Posterior vena cava (tissue), 2 donors: ENCODE measurements at places on chromosomes 11 and 22. TPM values are rescaled to one million over a fixed set of nuclear protein-coding genes. Genes with fewer than 3 reads are reported as not detected.
A peak's percentile ranks its signal among the peaks of the same experiment; 100 is the strongest.

DNA sequence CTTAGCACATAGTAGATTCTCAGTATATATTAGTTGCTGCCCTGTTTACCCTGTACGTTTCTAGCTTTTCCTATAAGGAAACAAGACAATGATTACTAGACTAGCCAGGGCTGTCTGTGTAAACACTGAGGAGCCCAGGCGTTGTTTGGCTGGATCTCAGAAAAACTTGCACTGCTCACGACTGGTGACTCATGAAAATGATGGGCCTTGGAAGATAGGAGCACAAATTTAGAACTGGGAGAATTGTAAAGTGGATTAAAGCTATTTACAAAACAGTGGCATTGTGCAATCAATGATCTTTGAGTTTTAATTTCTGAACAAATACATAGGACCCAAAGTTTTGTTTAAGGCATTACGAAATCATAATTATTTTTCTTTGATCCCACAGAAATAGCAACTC is 276.9 kb downstream of the FAM76B start:
- peak; percentile 81 for DNase-seq

DNA sequence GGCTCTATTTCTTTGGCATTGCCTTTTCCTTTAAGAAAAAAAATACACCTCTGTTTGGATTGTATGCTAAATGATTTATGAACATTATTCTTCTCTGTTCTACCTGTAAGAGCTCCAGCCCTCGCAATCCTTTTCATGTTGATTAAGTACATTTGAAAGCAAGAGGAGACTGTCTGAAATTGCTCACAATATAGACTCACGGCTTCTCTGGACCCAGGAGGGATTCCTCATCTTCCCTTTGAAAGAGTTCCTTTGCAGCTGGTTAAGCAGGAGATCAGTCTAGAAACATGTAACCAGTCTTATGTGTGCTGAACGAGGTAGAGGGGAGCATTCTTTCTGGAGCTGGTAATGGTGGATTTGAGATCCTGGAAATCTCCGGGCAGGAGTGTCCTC is 47.4 kb downstream of the PKNOX2 start:
- DNase-seq: no peak

- no peak for DNase-seq
Observed at GRCh38 chr11:124068601-124069110, 27.5 kb upstream of the OR10G7 start.

DNA sequence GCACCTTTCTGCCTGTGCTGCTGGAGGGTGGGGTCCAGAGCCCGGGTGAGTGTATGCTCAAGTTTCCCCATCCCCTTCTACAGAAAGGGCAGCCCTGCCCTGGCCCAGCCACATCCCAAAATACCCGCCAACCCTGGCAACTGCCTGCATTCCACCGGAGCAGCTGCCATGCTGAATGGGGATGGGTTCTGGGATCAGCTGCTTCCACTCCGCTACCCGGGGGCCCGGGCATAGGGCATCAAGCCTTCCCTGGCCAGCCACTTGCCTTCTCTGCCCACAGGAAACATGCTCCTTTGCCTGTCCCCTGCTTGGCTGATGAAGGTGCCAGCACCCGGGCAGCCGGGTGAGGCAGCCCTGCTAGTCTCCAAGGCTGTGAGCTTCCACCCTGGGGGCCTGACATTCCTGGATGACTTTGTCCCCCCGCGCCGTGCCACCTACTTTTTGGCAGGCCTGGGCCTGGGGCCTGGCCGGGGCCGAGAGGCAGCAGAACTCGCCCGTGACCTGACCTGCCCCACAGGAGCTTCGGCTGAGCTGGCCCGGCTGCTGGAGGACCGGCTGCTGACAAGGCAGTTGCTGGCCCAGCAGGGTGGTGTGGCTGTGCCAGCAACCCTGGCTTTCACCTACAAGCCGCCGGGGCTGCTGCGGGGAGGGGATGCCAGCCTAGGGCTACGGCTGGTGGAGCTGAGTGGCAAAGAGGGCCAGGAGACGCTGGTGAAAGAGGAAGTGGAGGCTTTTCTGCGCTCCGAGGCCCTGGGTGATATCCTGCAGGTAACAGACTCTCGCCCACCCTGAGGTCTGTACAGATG is 3.2 kb downstream of the CARNS1 start:
- no peak for DNase-seq

DNA sequence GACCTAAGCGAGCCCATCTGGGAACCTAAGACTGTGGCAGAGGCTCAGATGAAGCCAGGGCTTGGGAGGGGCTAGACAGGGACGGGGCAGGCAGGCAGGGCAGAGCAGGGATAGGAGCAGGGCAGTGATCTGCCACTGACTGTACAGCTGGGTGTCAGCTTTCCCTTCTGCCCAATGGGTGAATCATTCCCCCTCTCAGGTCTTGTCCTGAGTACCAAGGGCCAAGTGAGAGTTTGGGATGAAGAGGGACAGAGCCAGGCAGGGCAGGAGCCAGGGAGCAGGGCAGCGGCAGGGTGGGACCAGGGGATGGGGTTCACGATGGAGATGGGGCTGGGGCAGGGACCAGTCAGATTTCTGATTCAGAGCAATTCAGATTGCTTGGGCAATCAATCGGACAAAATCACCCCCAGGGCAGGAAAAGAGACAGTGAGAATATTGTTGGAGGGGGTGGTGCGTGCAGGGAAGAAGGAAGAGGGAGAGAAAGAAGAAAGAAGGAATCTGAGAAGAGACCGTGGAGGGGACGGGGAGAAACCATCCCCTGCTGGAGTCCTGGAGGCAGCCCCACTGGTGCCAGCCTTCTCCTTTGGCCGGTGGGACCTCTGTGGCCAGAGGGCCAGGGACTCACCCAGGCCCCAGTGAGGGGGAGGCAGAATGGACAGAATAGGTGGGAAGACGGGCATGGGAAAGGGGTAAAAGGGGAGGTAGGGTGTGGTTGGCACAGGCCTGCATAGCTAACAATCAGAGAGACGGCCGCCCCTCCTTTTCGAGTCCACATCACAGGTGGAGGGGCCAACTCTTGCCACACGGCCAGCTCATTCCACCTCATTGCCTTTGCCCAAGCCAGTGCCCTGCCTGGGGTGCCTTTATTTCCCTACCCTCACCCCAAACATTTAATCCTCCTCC is 47.2 kb downstream of the CYTH4 start:
- DNase-seq: no peak

DNA sequence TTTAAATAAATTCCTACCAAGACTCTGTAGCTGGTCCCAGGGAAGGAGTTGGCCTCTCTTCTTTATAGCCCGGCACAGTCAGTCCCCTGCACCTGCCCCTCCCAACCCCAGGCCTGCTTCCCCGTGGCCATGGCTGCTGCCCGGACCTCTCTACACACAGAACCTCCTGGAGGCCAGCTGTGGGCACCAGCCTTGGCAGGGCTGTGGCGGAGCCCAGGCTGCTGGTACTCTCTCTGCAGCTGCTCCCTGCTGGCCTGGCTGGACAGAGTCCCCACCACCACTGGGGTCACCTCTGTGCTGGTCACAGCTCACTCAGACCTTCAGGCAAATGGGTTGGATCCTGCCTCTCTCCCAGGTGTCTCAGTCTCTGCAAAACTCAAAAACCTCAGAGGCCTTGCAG is 69.3 kb downstream of the LRP5 start:
- DNase-seq: no peak

Gene OR10G8
- total RNA-seq: not detected

DNA sequence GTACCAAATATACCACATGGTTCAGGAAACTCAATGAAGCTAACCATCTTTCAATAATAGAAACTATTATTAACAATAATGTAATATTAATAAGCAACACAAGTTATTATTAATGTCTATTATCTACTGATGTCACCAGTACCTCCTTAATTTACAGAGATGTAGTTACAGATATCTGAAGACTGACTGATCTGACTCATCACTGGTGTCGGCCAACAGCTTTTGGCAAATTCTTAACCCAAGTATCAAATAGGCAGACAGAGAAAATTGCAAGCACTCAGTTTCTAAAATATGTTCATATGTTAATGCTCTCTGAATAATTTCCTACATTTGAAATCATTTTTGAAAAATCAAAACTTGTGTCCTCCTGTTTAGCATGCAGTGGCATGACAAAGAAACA is 100.4 kb upstream of the DDI1 start:
- DNase-seq: no peak

GRCh38 chr11:131712897-131713296 is 342.5 kb downstream of the NTM start:
- DNase-seq: no peak

DNA sequence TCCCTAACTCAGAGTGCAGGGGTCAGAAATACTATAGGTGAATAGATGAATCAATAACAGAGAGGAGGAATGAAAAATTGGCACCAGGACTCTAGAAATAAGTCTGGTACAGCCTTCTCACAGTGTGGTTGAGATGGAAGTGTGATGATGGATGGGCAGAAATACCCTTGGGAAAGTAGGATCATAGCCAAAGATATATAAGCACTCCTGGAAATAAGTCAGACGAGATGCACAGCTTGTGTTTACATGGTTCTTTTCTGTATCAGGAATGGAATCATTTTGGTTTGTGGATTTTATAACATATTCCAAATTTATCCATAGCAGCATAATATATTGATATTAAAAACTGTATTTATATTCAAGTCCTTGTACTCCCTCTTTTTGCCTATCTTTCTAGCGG is 33.5 kb upstream of the SEZ6L start:
- DNase-seq: no peak
